H7 (cell line): ENCODE measurements at places on chromosomes 1 and 21.

DNA sequence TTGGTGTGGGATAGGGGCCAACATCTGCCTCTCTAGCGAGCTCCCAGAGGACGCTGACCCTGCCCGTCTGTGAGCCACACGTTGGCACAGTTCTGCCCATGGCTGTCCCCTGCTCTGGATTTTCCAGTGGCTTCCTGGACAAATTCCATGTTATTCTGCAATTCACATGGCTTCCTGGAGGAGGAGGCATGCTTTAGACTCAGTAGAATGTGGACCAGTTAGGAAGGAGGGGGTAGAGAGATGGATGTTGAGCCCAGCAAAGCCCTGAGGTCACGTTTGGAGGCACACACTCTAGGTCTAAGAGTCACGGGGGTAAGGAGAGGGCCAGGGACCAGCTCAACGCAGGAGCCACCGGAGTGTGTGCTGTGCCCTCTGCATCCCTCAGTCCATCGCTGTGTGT lies 12.2 kb downstream of the COL8A2 start:
- peak; percentile 52 for DNase-seq

DNA sequence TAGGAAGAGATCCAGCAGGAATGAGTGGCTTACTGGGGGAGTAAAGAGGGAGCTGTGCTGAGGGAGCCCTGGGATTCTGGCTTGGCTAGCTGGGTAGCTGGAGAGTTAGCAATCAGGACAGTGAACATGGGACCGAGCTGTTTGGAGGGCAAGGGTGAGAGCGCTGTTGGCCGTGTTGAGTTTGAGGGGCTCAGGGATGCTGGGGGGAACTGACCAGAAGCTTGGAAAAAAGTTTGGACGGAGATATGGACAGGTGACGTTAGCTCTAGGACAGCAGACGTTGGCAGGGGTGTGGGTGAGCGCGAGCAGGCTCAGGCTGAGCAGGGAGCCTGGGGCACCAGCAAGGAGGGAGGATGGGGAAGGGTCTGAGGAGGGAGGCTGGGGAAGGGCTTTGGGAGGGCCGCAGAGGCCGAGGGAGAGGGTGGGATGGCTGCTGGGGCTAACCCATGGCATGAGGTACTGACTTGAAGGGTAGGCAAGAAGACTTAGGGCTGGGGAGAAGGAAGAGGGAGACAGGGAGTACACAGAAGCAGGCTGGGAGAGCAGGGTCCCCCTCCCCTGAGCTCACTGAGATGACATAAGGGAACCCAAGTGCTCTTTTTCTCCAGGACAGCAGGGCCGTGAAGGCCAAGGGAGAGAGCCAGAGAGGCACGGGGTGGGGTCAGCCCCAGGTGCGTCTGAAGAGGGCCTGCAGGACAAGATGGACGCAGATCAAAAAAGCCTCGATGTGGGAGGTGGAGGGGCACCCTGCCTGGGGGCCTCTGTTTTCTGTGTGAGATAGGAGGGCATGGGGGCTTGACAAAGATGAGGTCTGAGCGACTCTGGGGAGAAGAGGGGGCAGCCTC lies 8.2 kb downstream of the SH2D2A start:
- DNase-seq, result peak; percentile 44

- DNase-seq, result no peak
Measured at GRCh38 chr1:230313453-230314141, 112.5 kb downstream of the PGBD5 start.

DNA sequence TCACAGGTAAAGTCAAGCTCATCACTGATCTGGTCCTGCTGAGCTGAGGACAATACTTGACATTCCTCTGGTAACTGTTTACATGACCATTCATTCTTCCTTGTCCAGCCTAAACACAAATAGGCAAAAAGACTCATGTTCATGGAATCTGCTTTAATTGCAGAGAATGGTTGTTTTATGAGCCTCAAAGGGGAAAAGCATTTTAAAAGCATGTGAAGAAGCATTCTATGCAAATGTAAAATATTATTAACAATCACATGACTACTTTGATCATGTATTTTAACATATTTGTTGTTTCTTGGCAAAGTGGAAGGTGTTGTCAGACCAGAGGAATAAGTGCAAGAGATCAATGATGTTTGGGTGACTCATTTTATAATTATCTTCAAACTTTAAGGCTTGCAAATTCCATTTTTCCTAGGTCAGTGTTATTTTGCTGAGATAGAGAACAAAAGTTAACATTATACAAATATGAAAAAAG lies 133.7 kb downstream of the RUNX1 start:
- no peak for DNase-seq

DNA sequence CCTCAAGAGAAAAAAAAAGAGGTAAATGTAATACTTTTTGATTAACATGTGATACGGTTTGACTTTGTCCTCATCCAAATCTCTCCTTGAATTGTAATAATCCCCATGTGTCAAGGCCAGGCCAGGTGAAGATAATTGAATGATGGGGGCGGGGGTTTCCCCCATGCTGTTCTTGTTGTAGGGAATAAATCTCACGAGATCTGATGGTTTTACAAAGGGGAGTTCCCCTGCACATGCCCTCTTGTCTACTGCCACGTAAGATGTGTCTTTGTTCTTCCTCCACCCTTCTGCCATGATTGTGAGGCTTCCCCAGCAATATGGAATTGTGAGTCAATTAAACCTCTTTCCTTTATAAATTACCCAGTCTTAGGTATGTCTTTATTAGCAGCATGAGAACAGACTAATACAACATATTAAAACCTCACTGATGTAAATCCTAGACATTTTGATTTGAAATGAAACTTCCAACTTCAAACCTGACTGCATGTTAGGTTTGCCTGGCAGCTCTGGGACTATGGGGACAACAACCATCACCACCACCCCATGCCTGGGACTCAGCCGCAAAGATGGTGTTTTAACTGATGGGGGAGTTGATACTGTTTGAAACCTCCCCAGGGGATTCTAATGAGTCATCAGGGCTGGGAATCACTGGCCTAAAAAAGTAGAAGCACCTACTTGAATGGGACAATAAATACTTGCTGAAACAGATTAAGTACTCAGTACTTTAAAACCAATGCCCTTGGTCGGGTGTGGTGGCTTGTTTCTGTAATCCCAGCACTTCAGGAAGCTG lies 32.8 kb upstream of the BACH1 start:
- DNase-seq, result no peak

DNA sequence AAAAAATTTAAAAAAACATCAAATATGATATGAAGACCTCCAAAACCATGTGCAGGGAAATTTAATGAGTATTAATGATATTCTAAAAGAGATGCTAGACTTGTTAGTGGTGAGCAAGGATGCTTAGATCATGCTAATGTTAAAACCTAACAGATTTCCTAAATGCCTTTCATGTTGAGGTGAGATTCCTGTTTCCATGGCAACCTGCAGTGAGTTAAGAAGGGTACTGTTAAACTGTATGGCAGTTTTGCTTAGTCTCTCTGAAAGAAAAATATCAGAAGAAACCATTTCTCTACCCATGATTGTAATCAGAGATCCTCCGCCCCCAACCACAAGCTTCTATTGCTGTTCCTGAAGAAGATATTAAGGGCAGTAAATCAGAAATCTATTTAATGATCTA lies 321.6 kb upstream of the LRRC7 start:
- DNase-seq, result peak; percentile 14

DNA sequence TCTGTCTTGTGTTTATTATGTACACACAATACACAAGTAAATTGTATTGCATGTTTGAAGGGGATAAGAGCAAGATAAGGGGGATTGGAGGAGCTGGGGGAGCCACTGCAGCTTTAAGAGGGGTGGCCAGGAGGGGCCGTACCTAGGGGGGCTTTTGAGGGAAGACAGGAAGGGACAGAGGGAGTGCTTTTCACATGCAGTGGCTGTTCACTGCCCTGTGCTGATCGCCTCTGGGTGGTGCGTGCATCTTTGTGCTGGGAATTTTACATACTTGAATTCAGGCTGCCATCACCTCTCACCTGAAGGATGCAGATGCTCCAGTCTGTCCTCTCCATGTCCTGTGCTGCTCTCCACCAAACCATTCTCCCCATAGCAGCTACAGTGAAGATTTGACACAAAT lies 179.5 kb downstream of the PTPRU start:
- DNase-seq, result peak; percentile 22

GRCh38 chr1:103790172-103790571 lies 40.5 kb downstream of the AMY1C start:
- DNase-seq, result no peak

GRCh38 chr1:41767534-41768525 lies 150.9 kb downstream of the HIVEP3 start:
- no peak for DNase-seq

GRCh38 chr1:18645747-18646090 lies 15.1 kb downstream of the PAX7 start:
- DNase-seq, result peak; percentile 86

- no peak for DNase-seq
Measured at GRCh38 chr1:43056460-43056859, 97.8 kb upstream of the SLC2A1 start.

DNA sequence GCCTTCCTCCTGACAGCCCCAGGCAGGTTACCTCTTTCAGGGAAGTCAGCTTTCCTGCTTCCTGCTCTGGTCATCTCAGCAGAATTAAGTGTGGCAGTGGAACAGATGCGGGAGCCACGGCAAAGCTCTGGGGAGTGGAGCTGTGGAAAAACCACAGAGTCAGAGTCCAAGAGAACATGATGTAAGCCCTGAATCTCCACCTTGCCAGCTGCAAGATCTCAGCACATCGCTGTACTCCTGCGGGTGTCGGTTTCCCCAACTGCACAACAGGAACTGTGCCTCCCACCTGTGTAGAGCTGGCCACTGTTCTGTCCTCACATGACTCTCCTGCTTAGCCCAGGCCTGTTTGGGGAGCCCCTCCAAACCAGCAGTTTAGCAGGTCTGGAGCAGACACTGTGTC lies 123.7 kb downstream of the MATN1 start:
- no peak for DNase-seq

GRCh38 chr21:36320421-36321324 lies 676 bp downstream of the MORC3 start:
- DNase-seq, result peak; percentile 87

GRCh38 chr1:10694274-10694632 lies 102.2 kb downstream of the CASZ1 start:
- no peak for DNase-seq
